ENCODE measurements at places on chromosomes 3 and 15. TPM values are rescaled to one million over a fixed set of nuclear protein-coding genes. Genes with fewer than 3 reads are reported as not detected.

The PAQR5 gene
- total RNA-seq = 1.8 TPM

The MAGI1 gene
- 76.4 TPM for total RNA-seq

- peak; percentile 24 for DNase-seq
Measured at GRCh38 chr3:100401674-100402041, 319 bp downstream of the LNP1 start.

DNA sequence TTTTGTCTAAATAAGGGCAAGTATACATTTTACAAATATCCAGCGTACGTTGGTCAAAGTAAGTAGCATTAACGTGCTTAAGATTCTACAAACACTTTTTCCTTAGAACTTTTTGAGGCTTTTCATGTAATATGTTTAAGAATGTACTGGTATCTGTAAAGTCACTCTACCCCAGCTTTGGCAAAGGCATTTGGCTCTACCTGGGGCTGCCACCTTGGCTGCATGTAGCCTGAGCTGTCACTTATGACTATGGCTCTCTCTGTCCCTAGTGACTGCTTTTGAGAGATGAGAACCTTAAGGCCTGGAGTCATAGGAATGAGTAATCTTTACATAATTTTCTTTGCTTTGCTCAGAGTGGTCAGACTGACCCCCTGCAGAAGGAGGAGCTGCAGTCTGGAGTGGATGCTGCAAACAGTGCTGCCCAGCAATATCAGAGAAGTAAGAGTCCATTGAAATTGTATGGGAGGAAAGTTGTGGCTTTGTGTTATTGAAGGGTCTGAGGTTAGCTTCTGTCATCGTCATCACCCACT is 61.2 kb downstream of the IQGAP1 start:
- DNase-seq = no peak

GRCh38 chr15:82828075-82828474 is 18.6 kb downstream of the WHAMM start:
- no peak for DNase-seq

GRCh38 chr3:12633108-12633507 is 30.8 kb downstream of the RAF1 start:
- no peak for DNase-seq

DNA sequence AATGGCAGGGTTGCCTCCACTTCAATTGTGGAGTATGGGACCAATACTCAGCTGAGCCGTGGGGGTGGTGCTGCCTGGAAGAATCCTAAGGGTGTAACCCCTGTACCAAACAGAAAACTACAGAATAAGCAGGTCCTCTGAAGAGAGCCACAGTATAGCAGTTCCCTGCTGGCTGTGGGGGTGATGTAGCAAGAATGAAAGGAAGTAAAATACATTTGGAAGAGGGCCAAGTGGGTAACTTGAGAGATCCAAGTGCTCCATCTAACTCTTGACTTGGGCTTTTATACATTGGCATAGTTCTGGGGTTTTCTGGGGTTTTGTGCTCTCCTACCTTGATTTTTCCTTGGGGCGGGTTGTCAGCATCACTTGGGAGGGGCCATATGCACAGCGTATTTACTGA is 341.4 kb downstream of the OTOL1 start:
- no peak for DNase-seq

- no peak for DNase-seq
Measured at GRCh38 chr3:52136513-52136912, 17.7 kb downstream of the POC1A start.

GRCh38 chr3:78957456-78957855 is 810.3 kb downstream of the ROBO1 start:
- DNase-seq = no peak
